ENCODE measurements at places on chromosomes 1 and 21.

- H3K27ac ChIP-seq: no peak overlapping the region
- H3K27me3 ChIP-seq: no peaks in the 10 kb centered on the region
- no peaks in the 10 kb centered on the region for H3K4me1 ChIP-seq
- H3K4me3 ChIP-seq: no peak overlapping the region
Observed at GRCh38 chr1:97693601-97694000, 227.2 kb downstream of the DPYD start.

DNA sequence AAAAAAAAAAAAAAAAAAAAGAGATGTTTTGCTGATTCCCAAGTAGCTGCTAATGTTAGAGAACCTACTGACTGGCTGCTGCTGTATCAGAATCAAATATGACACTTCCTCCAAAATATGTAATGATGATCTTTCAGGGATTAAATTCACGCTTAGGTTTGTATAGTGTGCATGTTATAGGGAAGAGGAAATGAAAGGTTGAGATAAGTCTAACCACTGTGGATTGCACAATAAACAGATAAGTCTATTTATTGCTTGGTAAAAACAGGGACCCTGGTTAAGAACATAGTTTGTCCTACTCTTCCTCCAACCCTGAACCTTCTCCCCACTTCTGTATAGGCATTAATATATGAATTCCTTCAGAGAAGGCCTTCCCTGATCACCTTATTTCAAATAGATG, 13.2 kb downstream of the RC3H1 start:
- H3K4me3 ChIP-seq: no peak overlapping the region
- H3K27me3 ChIP-seq: no peaks in the 10 kb centered on the region
- DNase-seq: no peak
- peaks cover 7% of the 10 kb centered on the region for H3K4me1 ChIP-seq
- no peaks in the 10 kb centered on the region for H3K36me3 ChIP-seq

DNA sequence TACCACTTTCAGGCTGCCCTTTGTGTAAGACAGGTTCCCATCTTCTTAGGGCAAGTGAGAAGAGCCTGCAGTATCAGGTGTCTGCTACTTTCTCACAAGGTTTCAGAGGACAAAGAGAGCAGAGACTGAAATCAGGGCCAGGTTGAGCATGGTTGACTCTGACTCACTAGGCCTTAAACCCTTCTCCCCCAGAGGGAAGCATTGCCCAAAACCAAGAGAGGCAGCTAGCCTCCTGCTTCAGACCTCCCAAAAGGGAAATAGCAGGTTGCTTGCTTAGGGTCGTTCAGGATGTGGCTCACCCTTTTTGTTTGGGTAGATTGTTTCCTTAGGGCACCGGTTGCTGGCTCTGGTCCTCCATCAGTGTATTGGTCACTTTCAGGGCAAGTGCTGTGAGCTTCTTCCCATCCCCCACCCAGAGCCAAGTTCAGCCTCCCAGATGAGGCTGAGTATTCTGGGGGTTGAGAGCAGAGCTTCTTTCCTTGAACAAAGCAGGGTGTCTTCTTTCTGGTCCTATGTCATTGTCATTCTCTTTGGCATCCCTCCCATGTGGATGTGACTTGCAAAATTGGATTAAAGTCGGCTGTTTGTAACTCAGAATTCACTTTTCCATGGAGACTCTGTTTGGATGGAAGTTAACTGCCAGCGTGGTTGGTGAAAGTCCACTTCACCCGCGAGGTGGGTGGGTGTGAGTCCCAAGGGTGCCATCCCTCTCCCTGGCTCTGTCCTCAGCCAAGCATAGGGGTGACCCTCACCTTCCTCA, 55.5 kb upstream of the GALNT2 start:
- no peaks in the 10 kb centered on the region for H3K36me3 ChIP-seq
- H3K27me3 ChIP-seq: no peaks in the 10 kb centered on the region
- no peak for DNase-seq
- no peak overlapping the region for H3K4me3 ChIP-seq

- H3K4me1 ChIP-seq: peaks cover 12% of the 10 kb centered on the region
- H3K4me3 ChIP-seq: no peak overlapping the region
- H3K36me3 ChIP-seq: peaks cover 36% of the 10 kb centered on the region
Observed at GRCh38 chr1:86906419-86906818, 7.5 kb downstream of the SELENOF start.

DNA sequence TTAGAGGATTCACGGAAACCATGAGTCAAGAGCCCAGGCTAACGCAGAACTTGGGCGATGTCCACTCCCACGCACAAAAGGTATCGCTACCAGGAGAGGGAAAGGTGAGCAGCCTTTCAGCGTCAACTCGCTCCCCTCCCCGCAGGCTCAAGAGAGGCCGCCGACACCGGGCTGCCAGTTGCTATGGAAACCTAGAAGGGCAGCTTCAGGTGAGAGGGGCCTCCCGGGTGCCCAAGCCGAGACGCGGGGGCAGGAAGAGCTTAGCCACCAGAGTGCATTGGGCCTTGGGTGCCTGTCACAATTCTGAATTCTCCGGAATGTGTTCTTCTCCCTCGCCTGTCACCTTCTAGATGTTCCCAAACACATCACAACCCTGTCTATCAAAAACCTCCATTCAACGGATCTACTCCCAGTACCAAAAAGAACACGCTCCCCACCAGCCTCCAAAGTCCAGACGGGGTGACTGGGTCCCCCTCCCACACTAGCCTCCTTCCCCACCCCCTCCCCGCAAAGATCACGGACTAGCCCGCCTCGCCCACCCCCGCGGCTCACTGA, 694 bp downstream of the MEAF6 start:
- peaks cover 22% of the 10 kb centered on the region for H3K36me3 ChIP-seq
- DNase-seq: peak; percentile 40
- H3K27ac ChIP-seq: no peak overlapping the region
- peaks cover 22% of the 10 kb centered on the region for H3K4me1 ChIP-seq

GRCh38 chr1:3467096-3468036, 12.9 kb downstream of the ARHGEF16 start:
- H3K27ac ChIP-seq: no peak overlapping the region
- H3K4me1 ChIP-seq: no peaks in the 10 kb centered on the region
- H3K27me3 ChIP-seq: no peaks in the 10 kb centered on the region
- no peaks in the 10 kb centered on the region for H3K36me3 ChIP-seq
- DNase-seq: no peak
- H3K4me3 ChIP-seq: no peak overlapping the region

- no peak overlapping the region for H3K27ac ChIP-seq
- no peaks in the 10 kb centered on the region for H3K27me3 ChIP-seq
- peaks cover 28% of the 10 kb centered on the region for H3K4me1 ChIP-seq
- no peak for DNase-seq
- no peak overlapping the region for H3K4me3 ChIP-seq
Observed at GRCh38 chr1:33270808-33271465, 14.6 kb downstream of the ZNF362 start.

DNA sequence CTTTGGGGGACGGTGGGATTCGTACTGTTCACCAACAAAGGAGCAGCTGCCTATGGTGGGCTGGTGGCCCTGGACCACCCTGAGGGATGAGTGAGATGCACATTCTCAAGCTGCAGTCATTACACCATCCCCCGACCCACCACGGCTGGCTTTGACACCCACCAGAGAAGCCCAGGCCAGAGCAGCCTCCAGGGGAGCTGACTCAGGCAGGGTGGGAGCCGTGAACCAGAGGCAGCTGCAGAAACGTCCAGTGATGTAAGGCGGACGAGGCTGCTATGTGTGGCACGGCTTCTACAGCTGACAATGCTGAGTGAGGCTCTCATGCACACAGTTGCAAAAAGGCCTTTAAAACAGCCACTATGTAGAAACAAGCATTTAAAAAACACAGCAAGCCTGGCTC, 40.1 kb downstream of the CHAF1B start:
- H3K27ac ChIP-seq: no peak overlapping the region
- H3K36me3 ChIP-seq: no peaks in the 10 kb centered on the region
- DNase-seq: no peak
- H3K27me3 ChIP-seq: no peaks in the 10 kb centered on the region
- H3K4me3 ChIP-seq: no peak overlapping the region
- peaks cover 8% of the 10 kb centered on the region for H3K4me1 ChIP-seq

DNA sequence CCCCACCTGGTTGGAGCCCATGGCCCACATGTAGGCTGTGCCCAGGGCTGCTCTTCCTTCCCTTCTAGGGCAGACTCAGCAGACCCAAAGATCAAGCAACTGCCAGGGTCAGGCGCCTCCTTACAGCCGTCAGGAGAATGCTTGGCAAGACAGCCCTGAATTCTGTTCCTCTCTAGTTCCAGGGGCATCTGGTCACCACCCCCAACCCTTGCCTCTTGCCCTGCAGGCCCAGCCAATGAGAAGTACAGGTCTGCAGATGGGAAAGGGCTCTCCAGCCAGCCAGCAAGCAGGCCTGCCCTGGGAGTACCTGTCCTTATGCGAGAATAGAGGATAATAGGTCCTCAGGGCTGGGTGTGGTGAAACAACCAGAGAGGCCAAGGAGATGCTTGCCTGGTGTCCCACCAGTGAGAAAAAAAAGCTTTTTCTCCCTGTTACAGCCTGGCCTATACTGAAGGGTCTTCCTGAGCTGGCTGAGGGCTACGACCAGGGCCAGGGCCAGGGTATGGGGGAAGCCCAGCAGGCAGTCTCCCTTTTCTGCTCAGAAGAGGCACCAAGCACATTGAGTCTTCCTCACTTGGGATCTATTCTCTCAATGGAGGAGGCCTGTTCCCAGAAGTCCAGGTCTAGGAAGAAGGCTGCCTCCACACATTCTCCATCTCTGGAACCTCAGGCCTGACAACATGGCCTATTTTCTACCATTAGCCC, 31.4 kb downstream of the NAV1 start:
- peaks cover 5% of the 10 kb centered on the region for H3K4me1 ChIP-seq
- no peak overlapping the region for H3K27ac ChIP-seq
- H3K27me3 ChIP-seq: no peaks in the 10 kb centered on the region
- DNase-seq: no peak
- no peaks in the 10 kb centered on the region for H3K36me3 ChIP-seq

DNA sequence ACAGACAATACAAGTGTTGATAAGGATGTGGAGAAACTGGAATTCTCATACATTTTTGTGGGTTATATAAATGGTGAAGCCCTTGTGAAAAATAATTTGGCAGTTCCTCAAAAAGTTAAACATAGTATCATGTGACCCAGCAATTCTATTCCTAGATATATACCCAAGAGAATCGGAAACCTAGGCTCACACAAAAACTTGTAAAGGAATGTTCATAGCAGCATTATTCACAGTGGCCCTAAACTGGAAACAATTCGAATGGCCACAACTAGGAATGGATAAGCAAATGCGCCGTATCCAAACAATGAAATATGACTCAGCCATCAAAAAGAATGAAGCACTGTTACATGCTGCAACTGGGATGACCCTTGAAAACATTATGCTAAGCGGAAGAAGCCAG, 3.9 kb upstream of the CD247 start:
- H3K27me3 ChIP-seq: no peaks in the 10 kb centered on the region
- no peaks in the 10 kb centered on the region for H3K36me3 ChIP-seq
- H3K27ac ChIP-seq: no peak overlapping the region
- DNase-seq: no peak

GRCh38 chr1:151720974-151721787, at the start of gene RIIAD1:
Gene RIIAD1, plus strand, starts transcription at chr1:151721522. Its CDS starts 15 bp downstream, at chr1:151721537.
- no peak within 1 kb of the TSS for H3K27ac ChIP-seq
- DNase-seq: peak; percentile 52
- peak within 1 kb of the TSS; percentile 56 for H3K4me3 ChIP-seq
- peaks cover 44% of the 10 kb centered on the region for H3K27me3 ChIP-seq
- H3K4me1 ChIP-seq: peaks cover 25% of the 10 kb centered on the region

DNA sequence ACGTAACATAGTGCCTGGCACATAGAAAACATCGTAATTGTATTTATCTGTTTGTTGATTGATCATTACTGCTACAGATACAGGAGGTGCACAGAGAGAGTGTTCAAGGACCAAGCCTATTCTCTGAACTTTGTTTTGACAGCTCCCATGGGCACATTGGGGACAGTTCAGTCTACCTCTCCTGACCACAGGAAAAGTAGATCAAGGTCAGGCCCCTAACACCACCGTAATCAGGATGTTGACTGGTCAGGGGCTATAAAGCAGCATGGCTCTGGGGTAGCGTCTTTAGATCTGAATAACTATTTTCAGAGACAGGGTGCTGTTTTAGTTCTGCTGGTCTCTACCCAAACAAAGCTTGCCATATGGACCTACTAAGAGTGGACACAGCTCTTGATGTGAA, 223.1 kb upstream of the IRF2BP2 start:
- H3K4me1 ChIP-seq: peaks cover under 1% of the 10 kb centered on the region
- no peak overlapping the region for H3K27ac ChIP-seq
- no peak for DNase-seq
- no peaks in the 10 kb centered on the region for H3K36me3 ChIP-seq
- no peaks in the 10 kb centered on the region for H3K27me3 ChIP-seq

GRCh38 chr1:145849356-145850160, 4.1 kb downstream of the NUDT17 start:
- H3K36me3 ChIP-seq: peaks cover 44% of the 10 kb centered on the region
- H3K27me3 ChIP-seq: no peaks in the 10 kb centered on the region
- DNase-seq: no peak
- no peak overlapping the region for H3K4me3 ChIP-seq

- no peaks in the 10 kb centered on the region for H3K27me3 ChIP-seq
- H3K27ac ChIP-seq: no peak overlapping the region
- DNase-seq: no peak
- H3K4me3 ChIP-seq: no peak overlapping the region
- H3K4me1 ChIP-seq: no peaks in the 10 kb centered on the region
Observed at GRCh38 chr1:178172939-178173338, 79.0 kb downstream of the RASAL2 start.

DNA sequence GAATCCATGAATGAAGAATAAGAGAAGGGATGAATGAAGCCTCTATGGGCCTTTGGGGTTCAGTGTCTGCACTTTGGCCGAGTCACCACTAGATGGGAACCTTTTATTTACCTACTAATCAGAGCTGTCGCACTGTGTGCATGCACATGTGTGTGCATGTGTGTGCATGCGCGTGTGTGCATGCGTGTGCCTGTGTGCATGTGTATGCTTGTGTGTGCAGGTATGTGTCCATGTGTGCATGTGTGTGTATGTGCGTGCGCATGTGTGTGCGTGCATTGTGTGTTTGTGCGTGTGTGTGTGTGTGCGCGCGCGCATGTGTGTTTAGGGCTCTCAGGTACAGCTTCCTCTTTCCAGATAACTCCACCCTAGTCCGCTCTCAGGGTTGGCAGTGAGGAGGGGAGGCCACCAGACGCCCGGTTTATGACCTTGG, 20.4 kb upstream of the UBXN10 start:
- no peaks in the 10 kb centered on the region for H3K4me1 ChIP-seq
- H3K4me3 ChIP-seq: no peak overlapping the region
- H3K27ac ChIP-seq: no peak overlapping the region

DNA sequence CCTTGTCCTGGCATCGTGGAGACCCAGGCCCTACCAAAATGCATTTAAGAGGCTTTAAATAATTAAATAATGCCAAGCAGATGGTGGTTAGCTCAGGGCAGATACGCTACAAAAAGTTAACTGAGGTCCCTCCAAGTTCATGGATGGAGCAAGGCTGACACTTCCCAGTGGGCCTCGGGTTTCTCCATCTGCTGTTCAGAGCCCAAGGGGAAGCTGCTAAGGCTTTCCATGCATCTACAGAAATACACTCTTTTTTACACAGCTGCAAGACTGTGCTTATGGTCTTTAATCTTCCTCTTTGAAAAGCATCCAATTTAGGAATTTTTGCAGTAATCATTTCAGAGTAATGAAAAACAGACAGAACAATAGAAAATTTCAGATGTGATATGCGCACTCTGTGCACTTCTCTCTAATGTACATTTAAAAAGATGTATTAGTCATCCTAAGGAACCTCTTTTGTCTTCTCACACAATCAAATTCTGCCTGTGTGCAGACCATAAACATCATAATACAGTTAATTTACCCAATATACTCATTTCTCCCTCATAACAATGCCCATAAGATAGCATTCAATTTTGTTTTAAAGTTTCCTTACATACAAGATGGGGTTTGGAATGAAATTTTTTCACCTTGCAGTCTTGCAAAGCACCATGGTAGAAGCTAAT, 173.2 kb upstream of the ATP1B1 start:
- H3K4me1 ChIP-seq: no peaks in the 10 kb centered on the region
- no peak overlapping the region for H3K27ac ChIP-seq

Measured in CD4-positive, alpha-beta T cell (primary cell).